Stimulated activated CD4-positive, alpha-beta T cell treated with anti-CD3 and anti-CD28 coated beads, Interleukin-1b, Interleukin-23, amount 100 ng/mL, for 1 hour (primary cell): ENCODE measurements at places on chromosomes 4 and X.

DNA sequence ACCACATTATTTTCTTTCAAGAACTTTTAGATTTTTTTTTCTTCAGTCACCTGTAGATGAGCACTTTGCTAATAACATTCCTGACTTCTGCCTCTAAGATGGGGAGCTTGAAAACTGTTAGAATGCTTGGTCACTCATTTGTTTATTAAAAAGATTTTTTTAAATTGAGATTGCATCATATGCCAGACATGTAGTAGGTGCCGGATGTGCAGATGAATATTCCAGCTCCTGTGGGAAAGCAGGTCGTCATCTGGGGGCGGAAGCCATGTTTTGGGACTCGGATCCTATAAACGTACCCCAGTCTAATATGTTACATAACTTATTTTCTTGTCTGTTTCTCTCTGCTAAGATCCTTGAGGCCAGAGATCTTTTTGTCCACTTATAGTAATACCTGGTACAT, 236.8 kb downstream of the ARHGAP10 start:
- DNase-seq, result no peak

DNA sequence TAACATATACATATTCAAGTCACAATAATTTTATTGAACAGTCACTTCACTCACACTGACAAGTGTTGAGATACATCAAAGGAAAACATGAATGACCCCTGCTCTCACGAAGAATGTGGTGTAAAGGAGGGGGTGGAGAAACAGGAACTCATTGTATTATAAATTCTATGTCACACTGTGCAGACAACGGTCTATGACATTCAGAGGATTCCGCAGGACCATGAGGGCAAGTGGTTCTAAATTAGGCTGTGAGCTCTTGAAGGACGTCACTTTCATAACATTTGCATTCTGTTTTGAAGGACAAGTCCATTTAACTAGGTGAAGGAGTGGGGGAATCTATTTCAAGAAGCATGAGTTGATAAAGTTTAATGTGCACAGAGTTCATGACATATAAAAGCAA, 415.2 kb upstream of the HS3ST1 start:
- no peak for DNase-seq

- DNase-seq, result no peak
Observed at GRCh38 chr4:40622913-40623312, 6.8 kb downstream of the RBM47 start.

DNA sequence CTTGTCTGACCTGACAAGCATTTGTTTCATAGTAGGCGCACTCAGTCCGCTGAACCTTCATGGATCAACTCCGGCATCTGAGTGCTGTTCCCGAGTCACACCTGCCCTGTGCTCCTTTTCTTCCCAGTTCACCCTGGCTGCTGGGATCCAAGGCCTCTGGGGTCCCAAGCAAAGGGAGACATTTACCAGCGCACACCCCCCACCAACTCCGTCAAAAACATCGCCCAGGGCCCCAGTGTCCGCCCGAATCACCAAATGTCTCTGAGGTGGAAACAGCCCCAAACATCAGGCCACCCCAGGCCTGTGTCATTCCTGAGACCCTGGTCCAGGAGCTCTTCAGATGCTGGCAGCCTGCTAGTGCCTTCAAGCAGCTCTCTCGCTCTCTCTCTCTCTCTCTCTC, 5.1 kb downstream of the BLOC1S4 start:
- no peak for DNase-seq

DNA sequence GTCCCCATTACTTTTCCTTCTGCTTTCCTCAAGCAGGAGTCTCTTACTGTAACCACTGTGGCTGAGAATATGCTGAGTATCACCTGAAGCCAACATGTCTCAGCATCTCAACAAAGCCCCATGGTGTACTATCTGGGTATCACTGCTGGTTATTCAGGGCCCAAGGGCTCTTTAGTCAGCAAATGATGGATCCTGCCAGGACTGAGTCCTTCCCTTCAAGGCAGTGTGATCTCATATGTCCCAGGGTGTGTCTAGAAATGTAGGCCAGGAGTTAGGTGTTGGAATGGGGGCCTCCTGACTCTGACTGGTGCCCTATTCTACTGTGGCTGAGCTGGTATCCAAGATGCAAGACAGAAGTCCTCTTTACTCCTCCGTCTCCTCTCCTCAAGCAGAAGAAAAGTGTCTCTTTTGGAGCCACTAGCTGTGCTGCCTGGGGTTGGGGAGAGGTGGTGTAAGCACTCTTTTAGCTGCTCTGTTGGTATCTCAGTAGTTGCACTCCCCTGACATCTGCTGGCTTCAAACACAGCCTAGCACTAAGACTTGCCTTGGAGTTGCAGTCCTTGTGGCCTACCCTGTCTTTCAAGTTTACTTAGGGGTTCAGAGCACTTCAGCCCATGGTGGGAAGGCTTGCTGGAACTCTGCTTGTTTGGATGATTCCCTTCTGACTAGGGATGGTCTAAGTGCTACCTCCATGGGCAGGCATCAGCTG, 28.6 kb downstream of the OCIAD2 start:
- no peak for DNase-seq
